ENCODE measurements at places on chromosomes 1 and 21.

DNA sequence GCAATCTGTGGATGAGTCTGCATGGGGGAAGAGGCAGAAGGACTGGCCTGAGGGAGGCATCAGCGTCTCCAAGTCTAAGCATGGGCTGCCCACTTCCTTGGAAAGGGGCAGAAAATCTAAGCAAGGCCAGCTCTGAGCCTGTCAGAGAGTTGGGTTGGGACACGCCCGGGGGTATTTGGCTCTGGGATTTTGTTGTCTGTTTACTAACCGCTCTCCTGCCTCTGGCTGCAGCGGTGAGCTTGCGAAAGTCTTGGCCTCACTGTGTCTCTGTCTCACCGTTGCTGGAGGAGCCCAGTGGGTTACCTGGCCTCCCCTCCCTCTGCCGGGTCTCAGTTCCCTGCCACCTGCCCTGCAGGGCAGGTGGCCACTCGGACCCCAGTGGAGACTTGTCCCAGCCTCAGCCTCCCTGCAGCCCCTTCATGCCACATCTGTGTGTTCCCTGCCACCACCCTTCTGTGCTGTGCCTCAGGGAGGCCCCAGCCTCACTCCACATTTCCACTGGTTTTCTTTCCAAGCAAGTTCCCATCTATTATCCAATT, 33.7 kb downstream of the EDN2 start:
- no peak for DNase-seq

DNA sequence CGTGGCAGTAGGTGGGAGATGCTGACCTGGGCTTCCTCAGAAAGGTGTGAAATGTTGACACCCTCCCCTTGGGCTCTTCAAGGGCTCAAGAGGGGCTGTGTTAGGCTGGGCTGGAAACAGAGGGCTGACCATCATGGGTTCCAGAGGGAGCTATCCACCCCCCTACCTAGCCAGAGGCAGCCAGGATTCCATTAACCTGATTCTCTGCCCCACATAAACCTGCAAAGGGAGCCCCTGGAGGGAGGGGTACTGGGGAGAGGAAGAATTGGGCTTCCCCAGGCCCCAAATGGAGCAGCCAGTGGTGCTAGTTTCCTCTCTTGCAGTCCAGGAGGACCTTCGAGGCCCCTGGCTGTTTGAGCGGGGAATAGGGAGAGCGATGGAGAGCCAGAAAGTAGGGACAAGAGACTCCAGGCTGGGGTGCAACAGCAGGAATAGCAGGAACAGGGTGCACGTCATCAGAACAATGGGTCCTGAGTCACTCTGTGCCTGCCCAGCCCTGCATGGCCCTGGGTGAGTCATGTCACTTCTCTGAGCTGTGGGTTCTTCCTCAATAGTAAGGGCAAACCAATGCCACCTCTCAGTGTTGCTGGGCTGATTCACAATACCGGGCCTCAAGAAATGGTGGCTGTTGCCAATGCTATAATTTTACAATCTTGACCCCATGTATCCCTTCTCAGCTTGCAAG, 121.2 kb downstream of the EPHB2 start:
- DNase-seq: no peak

DNA sequence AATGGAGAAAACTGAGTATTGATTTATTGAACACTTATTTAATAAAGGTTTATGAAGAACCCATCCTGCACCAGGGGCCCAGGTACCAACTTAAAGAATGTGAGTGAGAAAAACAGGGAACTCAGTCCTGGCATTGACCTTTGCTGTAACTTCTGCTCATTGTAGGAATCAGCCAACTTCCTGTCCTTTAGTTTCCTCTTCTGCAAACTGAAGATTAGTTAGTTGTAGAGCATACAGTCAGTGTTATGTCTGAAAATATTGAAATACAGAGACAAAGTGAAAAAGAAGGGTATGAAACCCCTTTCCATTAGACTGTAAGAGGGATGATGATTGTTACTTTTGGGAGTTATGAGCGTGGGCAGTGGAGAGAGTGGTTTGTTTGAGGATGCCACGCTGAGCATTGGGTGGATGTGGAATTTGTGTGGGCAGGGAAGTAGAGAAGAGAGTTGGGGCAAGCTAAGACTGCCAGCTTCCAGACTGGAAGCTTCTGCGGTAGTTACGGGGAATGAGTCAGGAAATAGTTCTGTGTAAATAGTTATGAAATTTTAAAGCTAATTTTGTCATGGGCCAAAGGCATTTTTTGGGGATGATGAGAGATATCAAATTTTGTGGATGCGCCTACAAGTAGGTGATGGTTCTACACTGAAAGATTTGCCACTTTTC, 89.2 kb downstream of the GPR88 start:
- no peak for DNase-seq

- DNase-seq: no peak
Measured at GRCh38 chr1:240092301-240093119, 827 bp downstream of the FMN2 start.

DNA sequence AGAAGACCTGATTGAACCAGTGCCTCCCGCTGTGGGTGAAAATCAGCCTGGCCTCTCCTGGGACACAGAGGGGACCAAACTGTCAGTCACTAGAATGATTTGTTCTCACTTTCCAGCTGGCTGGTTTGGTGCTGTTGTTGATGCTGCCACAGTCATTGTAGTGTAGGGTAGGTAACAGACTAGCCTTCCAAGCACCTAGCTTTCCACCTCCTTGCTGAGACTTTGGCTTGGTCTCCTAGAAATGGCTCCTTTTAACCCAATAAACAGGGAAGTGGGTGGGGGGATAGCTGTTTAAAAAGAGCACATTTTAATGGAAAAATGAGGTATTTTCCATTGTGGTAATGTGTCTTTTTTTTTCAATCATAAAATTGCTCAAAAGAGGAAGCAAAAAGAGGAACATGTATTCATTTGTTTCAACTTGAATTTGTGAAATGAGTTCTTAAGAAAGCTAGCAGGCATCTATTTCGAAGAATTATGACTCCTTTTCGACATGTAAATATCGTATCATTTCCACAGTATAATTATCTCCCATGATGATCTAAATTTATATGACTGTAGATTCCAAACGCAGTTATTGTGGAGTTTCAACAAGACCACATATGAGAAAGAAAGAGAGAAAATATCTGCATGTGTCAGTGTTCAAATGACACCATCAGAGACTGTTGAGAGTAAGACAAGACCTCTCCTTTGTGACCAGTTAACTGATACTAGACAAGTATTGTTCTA, 190.1 kb downstream of the HLX start:
- no peak for DNase-seq

- no peak for DNase-seq
Measured at GRCh38 chr1:3004285-3005205, 16.7 kb upstream of the ACTRT2 start.

DNA sequence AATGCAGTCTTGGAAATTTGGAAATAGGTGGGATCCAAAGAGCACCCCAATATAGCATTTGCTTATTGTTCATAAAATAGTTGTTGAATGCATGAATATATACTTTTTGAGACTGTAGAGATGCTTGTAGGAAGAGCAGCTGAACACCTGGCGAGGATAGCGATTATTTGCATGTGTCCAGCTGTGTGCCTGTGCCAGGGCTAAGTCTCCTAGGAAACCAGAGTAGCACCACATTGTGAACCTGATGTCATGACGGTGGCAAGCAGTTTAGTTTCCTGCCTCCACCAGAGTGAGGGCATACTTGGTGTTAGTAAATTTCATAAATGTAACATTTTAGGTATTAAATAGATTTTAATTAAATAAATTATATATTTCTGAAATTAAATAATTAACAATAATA, 37.3 kb upstream of the IRF2BP2 start:
- no peak for DNase-seq

- DNase-seq: no peak
Measured at GRCh38 chr1:31786366-31787060, 22.4 kb upstream of the ADGRB2 start.

GRCh38 chr1:238457610-238458009, 566.9 kb upstream of the ZP4 start:
- DNase-seq: no peak

- no peak for DNase-seq
Measured at GRCh38 chr1:193916452-193916851, 730.0 kb upstream of the B3GALT2 start.

DNA sequence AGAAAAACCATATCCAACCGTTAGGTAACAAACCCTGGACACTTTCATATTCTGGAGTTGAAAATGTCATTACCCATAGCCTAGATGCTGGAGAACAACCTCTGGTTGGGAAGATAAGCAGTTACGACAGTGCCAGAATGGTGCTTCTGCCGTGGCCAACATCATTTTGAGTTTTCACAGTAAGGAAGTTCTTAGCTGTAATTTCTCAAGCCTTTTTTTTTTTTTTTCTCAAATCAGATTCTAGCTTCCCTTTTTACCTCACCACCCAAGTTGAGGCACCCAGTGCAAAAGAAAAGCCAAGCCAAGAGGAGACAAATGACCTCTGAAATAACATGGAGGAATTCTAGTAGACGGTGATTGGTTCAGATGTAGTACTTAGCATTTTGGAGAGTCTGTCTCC, 21.8 kb downstream of the PPT1 start:
- no peak for DNase-seq

DNA sequence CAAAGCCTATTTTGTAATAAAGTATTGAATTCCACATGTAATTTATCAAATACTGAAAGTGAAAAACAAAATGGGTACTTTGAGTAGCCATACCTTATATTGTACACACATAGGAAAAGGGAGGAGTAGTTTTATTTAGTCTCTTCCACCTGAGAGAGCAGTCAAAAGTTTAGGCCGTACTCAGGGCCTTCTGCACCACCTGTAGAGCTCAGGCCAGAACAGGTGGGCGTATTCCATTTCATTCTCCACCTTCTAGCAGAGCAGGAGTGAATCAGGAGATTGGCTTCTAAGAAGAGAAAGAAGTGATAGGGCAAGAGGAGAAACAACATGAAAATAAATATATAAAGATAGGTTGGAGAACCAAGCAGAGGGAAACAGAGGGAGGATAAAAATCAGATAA, 44.0 kb downstream of the TRAF5 start:
- no peak for DNase-seq

GRCh38 chr1:183126528-183126927, 59.5 kb upstream of the LAMC2 start:
- no peak for DNase-seq

- DNase-seq: no peak
Measured at GRCh38 chr1:56061824-56062223, 517.5 kb downstream of the PLPP3 start.

DNA sequence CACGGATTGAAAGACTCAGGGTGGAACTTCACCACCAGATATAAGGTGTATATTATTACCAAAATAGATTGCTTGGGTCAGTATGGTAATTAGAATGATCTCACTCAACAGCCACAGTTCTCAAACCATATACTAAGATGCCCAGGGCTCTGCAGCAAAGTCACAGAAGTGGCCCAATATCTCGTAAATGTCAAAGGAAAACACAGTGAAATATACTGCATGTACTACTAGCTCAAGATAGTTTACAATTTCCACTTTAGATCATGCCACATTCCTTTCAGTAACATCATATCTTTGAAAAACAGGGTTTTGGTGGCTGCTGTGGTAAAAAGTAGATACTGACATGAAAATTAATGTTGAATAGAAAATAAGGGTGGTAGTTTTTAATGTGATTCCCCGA, 180.3 kb upstream of the ATP1B1 start:
- DNase-seq: no peak

- no peak for DNase-seq
Measured at GRCh38 chr1:174692313-174692712, 244.5 kb downstream of the GPR52 start.

GRCh38 chr1:192903142-192903541, 94.3 kb downstream of the RGS2 start:
- no peak for DNase-seq

- DNase-seq: no peak
Measured at GRCh38 chr1:19154876-19155275, 55.2 kb downstream of the UBR4 start.

- DNase-seq: no peak
Measured at GRCh38 chr1:59499273-59499942, 202.5 kb downstream of the FGGY start.

Measured in activated naive CD4-positive, alpha-beta T cell (primary cell).